ENCODE measurements at places on chromosomes 3 and 15.

GRCh38 chr3:95813244-95813643 lies 1001.1 kb upstream of the EPHA6 start:
- no peak for DNase-seq

GRCh38 chr3:74282202-74282601 lies 332.3 kb downstream of the CNTN3 start:
- no peak for DNase-seq

GRCh38 chr15:63244976-63245645 lies 32.3 kb upstream of the APH1B start:
- no peak for DNase-seq

DNA sequence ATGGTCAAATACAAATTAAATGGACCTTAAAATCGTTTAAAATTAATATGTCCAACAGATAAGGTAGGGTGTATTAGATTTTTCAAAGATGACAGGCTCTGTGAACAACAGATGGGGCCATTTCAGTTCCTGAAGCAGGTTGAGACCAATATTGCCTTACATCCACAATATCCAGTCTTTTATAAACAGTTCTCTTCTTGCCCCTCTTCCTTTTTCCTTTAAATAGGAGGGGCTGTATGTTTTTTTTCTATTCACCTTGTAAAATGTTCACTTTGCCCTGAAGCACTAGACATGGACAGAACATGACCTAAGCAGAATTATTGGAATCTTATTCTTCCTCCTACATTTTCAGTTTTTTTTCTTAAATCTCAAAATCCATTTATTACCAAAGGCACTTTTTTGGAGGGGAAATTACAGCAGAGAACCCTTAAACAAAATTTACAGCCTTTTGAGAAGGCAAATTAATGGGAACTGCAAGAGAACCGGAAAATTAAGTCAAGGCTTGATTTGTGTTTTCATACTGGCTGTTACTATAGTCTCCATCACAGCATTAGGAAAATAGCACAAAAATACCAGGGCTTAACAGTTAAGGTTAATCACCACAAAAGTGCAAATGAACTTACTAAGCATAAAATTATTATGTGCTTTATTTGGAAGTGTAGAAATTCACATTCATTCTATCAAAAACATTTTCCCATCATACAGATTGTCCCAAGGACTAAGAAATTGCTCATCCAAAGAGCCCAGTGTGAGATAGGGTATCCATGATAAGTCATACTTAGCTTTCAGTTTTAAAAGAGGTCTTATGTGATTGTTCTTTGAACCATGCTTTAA lies 55.8 kb downstream of the CMSS1 start:
- no peak for DNase-seq

- DNase-seq: no peak
These were observed 42.9 kb upstream of the LRRFIP2 start for GRCh38 chr3:37217098-37217849.

- no peak for DNase-seq
These were observed 52.2 kb upstream of the POLR2M start for GRCh38 chr15:57654153-57654852.

- no peak for DNase-seq
These were observed 3.1 kb downstream of the TMF1 start for GRCh38 chr3:69048990-69049389.

- DNase-seq: peak; percentile 17
These were observed 866 bp downstream of the TNIK start for GRCh38 chr3:171459137-171459941.

- no peak for DNase-seq
These were observed 60.0 kb upstream of the SYN2 start for GRCh38 chr3:11944052-11944673.

DNA sequence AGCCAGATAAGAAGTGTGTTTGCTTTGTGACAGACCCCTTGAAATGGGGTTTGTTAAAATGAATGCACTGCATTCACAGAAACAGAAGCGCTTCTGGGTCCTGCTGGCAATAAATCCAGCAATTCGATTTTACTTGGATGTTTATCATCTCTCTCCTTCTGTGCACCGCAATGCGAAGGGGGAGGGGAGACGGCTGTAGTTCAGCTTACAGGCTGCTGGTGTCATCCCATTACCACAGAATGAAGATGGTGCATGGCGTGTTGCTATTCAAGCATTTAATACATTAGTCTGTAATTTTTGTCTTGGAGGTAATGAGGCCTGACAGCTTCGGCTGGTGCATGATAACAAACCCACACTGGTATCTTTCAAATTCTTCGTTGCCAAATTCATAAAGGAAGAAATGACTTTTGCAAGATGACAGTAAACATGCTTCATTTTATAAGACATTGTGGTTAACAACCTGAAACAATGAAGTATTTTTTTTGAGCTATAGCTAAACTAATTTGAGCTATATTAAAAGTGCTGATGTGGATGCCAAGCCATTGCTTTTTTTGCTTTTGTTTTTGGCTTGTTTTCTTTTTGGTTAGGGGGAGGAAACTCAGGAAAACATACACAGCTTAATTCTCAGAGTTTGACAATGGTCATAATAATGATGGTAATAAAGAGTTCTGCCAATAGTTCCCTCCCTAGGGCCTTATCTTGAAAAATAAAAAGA lies 418.3 kb downstream of the OTOL1 start:
- DNase-seq: peak; percentile 14

- DNase-seq: no peak
These were observed 462.2 kb downstream of the ZPLD1 start for GRCh38 chr3:102896851-102897621.

- peak; percentile 74 for DNase-seq
These were observed 44.1 kb downstream of the SENP2 start for GRCh38 chr3:185630182-185630622.

DNA sequence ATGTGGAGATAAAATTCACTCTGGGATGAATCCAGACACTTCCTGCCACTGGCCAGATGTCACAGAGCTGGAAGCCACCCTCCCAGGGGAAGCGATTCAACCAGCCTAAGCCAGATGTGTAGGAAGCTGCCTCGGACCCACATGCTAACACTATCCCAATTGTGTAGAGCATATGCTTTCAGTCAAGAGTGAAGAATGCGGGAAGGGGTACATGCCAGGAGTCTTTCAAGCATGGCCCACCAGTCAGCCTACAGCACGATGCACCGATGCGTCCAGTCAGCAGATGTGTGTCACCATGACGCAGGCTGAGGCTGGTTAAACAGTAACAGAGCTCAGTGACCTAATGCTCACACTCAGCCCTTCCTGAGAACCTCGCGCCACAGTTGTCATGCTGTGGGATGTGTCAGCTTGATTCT lies 38.8 kb upstream of the BNC1 start:
- DNase-seq: no peak

- no peak for DNase-seq
These were observed 70.9 kb upstream of the PLXNA1 start for GRCh38 chr3:126912027-126912422.

DNA sequence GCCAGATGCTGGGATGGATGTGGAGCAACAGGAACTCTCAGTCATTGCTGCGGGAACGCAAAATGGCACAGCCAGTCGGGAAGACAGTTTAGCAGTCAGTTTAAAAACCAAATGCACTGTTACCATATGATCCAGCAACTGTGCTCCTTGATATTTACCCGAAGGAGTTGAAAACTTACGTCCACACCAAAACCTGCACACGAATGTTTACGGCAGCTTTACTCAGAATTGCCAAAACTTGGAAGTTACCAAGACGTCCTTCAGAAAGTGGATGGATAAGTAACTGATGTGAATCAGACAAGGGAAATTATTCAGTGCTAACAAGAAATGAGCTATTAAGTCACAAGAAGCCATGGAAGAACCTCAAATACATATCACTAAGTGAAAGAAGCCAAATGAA lies 36.1 kb upstream of the SLC41A3 start:
- no peak for DNase-seq

DNA sequence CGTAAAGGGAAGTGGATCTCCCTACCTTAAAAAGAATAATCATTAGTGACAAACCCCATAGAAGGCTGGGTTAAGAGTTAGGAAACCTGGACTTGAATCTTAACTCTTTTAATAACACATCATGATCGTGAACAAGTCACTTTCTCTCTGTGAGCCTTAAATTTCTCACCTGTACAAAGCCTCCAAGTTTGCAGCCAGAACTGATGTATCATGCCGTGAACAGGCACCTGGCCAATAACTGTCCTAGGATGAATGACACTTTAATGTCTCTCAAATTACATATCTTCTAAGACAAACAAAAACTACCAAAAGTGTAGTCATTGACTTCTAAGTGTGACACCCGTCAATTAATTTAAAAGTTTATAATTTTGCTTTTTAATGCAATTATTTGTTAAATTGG lies 3.9 kb downstream of the UPK1B start:
- DNase-seq: no peak

DNA sequence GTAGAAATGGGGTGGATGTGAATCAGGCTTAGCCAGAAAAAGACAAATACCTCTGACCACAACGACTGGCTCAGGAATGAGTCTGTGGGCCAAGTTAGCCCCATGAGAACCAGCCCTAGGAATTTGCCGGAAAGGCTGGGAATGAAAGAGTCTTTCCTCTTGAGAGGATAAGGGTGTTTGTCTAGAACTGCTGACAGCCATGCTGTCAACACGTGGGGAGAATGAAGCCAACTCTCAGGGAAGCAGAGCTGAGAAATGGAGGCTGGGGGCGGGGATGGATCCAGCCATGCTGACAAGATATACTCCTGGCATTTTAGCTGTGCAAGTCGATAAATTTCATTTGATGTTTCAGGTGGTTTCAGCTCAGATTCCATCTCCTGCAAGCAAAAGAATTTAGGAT lies 10.6 kb upstream of the SLC6A1 start:
- no peak for DNase-seq

GRCh38 chr3:63740116-63740515 lies 79.0 kb upstream of the C3orf49 start:
- no peak for DNase-seq

DNA sequence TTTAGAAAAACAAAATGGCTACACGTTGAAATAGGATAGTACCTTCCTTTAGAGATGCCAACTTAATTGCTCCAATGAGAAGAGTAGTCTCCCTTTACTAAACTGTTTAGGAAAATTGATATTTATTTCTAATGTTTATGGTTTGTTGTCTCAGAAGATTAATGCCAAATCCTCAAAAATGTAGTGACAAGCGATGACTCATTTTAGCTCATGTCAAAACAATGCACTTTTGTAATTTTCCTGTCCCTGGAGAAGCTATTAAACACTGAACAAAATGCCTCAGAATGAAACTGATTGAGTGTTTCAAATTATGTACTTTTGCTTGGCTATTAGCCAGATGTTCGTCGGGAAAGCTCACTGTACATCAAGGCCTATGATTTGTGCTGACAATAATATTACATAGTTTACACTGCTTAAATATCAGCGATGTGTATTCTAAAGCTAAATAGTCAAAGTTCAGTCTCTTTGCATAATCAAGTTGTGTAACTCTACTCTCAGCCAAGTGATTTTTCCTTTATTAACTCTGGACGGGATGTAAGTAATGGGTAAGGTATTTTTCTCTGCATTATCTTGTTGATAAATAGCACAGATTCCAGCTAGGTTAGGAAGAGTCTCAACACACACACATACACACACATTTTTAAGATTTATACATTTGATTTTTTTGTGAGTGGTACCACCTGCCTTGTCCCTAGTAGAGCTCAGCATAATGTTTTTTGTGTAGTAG lies 83.7 kb downstream of the CMSS1 start:
- DNase-seq: no peak

DNA sequence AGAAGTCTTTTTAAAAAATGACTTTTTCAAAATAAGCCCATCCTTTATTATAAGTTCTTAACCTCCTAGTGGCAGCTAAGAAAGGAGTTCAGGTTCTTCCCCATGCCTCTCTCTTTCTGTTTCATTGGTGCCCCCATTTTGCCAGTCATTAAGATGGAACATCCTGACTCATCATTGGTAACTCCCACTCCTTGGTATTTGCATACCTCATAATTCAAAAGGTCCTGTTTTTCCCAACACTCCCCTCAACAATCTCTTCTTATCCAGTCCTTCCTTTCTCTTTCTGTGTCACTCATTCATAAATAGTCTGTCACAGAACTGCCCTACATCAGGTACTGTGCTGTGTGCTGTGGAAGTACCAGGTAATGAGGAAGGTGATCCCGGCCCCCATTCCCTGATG lies 394.0 kb downstream of the FOXP1 start:
- no peak for DNase-seq
